ENCODE measurements at places on chromosomes 3 and 15.

DNA sequence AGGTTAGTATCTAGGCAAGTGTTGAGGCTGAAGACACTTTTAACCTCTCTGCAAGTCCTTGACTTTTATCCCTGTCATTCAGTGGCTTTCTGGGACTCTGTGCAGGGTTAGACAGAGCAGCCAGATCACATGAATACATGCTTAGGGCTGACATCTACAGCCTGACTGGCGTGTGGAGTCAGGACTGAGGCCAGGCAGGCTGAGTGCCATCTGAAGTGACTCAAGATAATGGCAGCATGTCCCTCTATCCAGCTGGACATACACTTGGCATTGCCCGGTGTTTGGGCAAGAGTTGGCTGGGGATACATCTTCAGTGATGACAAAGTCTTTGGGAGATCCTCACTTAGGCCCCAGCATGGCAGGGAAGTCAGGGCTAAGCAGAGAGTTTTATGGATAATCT is 22.4 kb downstream of the DUOX2 start:
- DNase-seq = no peak

DNA sequence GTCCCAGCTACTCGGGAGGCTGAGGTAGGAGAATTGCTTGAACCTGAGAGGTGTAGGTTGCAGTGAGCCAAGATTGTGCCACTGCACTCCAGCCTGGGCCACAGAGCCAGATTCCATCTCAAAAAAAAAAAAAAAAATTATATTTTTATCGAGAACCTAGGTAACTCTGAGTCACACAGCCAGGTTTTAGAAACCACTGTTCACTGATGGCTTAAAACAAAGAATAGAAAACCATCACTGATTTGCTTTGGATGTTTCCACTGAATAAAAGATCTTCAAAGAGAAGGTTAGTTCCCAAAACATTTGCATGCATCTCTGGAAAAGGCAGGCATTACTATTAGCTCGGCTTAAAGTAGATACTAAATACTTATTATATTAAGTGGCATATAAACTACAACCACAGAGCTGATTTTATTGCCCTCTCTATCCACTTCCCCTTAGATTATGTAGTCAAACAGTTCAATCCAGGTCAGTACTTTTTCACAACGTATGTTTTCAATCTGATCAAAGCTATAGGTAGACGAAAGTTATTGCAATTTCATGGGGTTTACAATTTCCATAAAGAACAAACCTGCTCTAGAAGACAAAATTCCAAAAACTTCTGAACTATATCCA is 1.4 kb downstream of the B4GALT4 start:
- DNase-seq = peak; percentile 34

DNA sequence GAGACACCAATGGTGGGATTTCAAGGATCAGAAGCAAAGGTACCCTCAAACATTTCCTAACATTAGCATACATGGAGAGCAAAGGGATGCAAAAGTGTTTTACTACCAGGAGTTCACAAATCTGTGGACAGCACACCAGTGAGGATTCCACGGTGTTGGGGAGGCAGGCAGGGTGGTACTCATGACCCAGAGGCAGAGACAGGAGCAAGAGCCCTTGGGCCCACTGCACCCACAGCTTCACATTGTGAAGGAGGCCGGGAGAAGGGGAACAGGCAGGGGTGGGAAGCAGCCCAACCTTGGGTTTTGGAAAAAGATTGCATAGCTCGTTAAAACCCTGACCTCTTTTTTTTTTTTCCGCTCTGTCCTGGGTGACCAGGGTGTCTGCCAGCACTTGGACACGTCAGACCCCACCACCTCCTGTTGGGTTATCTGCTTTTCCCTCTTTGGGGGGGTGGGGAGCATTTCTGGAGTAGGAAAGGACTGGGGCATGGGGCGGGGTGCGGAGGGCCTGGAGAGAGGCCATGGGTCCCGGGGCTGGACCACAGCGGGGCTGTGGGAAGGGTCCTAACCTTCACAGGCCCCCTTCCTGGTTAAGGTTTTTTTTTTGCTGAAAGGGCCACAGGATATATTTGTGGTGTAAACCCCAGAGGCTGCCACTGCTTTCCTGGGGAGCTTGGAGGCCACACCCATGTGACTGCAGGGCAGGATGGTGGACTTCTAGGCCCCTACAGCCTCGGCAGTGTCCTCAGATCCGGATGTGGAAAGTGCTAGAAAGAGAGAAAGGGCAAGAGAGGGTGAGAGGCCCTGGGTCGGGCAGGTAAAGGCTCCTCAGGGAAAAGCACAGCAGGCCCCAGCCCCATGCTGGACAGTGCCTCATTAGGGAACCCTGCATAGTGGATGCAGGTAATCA is 12.5 kb downstream of the SH2D7 start:
- no peak for DNase-seq

GRCh38 chr3:119585856-119586570 is 6.7 kb downstream of the ADPRH start:
- no peak for DNase-seq

DNA sequence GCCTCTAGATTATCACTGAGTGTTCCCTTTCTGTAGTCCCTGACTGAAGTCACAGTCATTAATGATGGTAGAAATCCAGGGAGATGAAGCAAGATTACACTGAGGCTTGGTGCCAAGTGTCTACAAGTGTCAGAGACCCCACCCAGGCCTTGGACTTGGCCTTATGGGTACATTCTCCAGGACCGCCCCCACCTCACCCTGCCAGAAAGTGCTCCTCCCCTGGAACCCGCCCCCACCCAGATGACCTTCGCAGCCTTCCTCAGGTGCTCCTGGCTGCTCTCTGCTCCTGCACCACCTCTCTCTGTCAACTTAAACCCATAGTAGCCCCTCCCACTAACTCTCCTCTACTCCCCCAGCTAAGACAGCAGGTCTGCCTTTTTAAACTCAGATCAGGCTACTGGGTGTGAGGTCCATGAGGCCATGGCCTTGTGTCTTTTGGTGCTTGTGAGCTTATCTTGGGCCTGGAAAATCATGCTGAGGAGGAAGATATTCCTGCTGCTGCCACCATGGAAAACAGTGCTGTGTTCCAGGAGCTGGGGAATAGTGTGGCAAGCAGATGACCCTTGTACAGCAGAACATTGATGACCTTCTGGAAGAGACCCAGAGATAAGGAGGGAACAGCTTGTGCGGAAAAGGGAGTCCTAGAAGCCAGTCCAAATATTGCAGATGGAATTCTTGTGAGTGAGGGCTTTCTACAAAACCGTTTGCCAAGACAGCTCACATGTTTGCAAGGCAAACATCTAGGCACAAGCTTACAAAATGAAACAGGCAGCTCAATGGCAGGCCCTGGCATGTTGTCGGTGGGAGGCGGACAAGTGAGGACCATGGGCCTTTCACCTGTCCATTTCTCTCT is 40.3 kb upstream of the NDUFB4 start:
- DNase-seq = no peak

DNA sequence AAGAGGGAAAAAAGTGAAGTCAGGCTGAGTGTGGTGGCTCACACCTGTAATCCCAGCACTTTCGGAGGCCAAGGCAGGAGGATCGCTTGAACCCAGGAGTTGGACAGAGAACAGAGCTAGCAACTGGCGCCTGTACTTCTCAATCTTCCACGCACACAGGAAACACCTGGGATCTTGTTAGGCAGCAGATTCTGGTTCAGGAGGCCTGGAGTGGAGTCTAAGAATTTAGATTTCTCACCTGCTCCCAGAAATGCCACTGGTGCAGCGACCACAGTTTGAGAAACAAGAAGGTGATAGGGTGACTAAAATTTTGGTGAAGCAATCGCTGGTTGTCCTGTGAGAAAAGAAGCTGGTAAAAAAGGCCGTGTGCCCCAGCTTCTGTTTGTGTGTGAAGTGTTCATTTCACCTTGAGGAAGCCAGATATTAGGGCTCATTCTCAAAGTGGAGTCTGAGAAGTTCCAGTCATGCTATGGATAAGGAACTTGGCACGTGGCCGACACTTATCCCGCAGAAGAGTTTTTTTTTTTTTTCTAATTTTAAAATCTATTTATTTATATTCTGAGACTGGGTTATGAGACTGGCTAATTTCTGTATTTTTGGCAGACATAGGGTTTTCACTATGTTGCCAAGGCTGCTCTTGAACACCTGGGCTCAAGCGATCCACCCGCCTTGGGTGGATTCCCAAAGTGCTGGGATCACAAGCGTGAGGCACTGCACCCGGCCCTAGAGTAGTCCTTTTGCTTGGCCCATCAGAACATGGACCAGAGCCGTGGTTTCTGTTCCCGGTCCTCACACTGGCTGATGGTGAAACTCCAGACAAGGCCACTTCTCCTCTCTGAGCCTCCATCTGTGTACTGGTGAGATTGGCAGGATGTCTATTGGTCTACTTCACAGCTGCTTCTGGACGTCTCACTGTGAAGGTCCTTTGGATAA is 324.6 kb upstream of the PROK2 start:
- DNase-seq = no peak

All from CD4-positive, alpha-beta T cell treated with Interleukin-2 at 100 ng/mL for 4 hours (primary cell).